ENCODE measurements at places on chromosomes 3 and 15. TPM values are rescaled to one million over a fixed set of nuclear protein-coding genes. Genes with fewer than 3 reads are reported as not detected.

The CAMK1 gene
- 24.5 TPM for total RNA-seq

The IL12A gene
- 1.2 TPM for total RNA-seq

The SERINC4 gene
- not detected for total RNA-seq

The RHCG gene
- total RNA-seq = not detected

The DHX36 gene
- 163 TPM for total RNA-seq
